ENCODE measurements at places on chromosomes 7 and 10.

- DNase-seq = no peak
Observed at GRCh38 chr7:20784388-20785156, 2.1 kb downstream of the SP8 start.

DNA sequence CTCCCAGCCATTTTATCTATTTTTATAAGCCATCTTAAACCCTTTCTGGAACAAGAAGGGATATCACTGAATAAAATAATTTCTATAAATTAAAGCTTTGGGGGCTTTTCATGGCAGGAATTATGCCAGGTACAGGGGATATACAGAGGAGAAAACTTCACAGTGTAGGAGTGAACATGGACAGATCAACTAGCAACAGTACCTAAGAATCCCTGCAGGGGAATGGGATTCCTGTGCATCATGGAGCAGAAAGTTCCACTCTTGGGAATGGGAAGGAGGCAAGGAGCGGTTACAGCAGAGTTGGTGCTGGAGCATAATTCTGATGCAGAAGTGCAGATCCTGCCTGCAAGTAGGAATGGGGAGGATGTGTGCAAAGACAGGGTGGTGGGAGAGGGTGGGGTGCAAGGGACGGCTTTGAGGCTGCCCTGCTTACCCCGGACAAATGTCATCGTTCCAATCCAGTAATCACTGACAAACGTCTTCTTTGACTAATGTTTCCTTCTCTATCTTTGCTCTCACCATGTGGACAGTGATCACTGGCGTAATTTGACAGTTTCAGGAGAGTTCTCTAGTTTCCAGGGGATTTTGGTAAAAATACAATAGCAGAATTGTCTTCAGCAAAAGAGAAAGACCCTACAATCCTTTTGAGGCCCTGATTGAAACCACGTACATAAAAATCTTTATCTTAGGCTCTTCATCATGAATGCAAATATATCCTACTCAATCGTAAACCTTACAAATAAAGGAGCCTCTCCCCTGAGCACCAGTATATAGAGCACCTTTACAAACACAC is 196.7 kb downstream of the HECW1 start:
- no peak for DNase-seq

- DNase-seq = no peak
Observed at GRCh38 chr7:41696323-41696916, 6.5 kb downstream of the INHBA start.

DNA sequence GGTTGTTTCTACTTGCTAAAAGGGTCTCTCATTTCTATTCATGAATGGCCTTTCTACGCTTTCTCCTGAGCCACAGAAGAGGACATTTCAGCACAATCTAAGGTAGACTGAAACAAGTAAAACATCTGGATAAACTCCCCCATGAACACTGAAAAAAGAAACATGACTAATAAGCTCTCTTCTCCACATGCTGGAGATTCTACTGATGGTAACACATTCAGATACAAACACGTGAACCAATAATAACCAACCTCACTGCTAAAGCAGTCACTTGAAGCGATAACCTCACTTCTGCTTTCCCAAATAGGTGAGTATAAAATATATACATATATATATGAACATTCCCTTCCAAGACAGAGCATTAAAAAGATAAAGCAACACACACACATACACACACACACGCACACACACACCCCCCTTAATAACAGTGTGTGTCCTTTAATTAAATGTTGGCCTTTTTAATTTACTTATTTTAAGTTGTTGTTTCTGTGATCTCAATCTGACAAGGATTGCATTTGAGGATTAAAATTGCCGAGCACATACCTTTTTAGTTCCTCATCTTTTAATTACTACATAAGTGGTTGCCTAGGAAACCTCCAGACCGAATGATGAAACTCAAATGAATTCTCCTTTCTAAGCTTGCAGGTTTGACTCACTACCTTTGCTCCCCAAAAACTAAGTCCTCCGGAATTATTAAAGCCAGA is 292.4 kb upstream of the KLF14 start:
- no peak for DNase-seq

DNA sequence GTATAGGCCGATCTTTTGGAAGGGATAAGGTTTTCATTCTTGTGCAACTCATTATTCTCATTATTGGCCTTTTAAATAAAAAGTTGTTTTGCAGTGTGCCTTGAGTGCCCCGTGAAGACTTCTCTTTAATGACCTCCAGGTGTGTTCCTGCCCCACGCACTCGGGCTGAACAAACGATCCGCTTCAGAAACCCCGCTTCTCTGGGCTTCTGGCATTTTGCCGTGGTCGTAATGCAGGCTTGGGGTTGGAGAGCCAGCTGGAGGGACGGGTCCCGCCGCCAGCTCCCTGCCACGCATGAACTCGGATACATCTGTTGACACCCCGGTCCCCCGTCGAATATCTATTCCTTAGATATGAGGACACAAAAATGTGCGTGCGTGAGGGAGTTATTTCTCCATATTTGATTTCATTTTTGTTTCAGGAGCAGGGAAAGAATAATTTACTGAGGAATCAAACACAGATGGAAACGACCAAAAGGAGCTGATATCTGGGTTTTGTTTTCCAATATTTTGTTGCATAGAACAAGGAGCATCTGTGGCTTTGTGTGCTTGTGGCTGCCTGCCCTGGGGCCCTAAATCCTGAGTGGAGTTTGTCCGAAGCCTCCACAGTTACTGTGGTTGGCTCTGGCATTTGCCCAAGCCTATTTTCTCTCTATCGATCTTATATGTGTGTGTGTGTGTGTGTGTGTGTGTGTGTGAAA is 17.0 kb upstream of the TTYH3 start:
- DNase-seq = peak; percentile 89

- DNase-seq = no peak
Observed at GRCh38 chr7:17463511-17464085, 165.1 kb downstream of the AHR start.

GRCh38 chr7:134419875-134420274 is 39.0 kb downstream of the AKR1B1 start:
- no peak for DNase-seq

DNA sequence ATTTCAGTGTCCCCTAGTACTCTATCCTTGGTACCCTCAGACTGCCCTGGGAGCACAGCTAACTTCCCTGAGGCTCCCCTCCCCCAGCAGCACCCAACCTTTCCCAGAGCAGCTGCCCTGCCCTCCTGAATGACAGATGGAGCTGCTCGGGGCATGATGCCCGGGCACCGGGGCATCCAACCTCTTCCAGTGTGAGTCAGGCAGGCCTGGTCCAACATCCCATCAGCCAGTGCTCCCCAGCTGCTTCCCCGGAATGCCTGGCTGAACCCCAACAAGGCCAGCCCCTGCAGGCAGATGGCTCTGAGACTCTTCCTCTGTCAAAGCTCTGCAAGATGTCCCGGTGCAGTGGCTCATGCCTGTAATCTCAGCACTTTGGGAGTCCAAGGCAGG is 11.9 kb upstream of the TSPAN15 start:
- DNase-seq = no peak

DNA sequence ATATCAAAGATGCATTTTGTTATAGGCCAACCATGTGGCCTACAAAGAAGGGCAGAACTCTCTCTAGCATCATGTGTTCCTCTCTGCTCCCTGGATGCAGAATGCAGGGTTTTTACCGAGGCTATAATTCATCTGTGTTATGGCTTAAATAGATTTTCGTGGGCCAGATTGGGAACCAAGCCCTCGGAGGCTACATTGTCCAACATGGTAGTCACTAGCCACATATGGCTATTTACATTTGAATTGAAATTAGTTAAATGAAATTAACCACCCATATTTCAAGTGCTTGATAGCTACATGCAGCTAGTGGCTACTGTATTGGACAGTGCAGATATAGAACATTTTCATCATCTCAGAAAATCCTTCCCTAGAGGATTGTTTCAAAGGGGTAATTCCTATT is 2.8 kb downstream of the PLCE1 start:
- no peak for DNase-seq

GRCh38 chr10:55449981-55450380 is 649.0 kb upstream of the PCDH15 start:
- no peak for DNase-seq

- no peak for DNase-seq
Observed at GRCh38 chr7:21641546-21641945, 98.7 kb downstream of the DNAH11 start.

- no peak for DNase-seq
Observed at GRCh38 chr10:45433716-45434469, 59.9 kb downstream of the ALOX5 start.

DNA sequence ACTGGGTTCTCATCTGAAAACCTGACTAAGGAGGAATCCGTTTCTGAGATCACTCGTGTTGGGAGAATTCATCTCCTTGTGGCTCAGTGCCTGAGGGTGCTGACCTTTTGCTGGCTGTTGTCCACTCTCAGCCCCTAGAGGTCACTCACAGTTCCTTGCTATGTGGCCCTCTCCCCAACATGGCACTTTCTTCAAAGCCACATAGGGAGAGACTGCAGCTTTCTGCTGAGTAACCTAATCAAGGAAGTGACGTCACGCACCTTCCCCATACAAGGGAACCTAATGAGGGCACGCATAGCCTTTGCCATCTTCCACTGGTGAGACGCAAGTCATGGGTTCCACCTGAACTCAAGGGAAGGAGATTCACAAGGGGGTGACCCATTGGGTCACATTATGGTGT is 23.2 kb downstream of the STEAP1B start:
- no peak for DNase-seq

DNA sequence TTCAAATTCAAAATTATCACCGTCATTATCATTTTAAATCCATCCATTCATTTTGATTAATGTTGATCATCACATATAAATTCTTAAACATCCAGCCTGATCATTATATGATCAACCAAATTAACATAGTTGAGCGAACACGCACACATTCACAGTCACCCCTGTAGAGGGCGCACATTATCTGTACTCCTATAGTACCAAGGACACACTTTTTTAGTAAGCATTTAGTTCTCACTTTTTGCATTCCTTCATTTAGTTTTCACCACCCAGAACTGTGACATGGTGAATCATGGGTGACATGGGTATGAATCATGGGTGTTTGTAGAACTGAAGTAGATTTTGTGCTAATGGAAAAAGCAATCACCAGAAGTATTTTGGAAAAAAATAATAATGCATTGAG is 26.0 kb upstream of the ZNF735 start:
- no peak for DNase-seq

DNA sequence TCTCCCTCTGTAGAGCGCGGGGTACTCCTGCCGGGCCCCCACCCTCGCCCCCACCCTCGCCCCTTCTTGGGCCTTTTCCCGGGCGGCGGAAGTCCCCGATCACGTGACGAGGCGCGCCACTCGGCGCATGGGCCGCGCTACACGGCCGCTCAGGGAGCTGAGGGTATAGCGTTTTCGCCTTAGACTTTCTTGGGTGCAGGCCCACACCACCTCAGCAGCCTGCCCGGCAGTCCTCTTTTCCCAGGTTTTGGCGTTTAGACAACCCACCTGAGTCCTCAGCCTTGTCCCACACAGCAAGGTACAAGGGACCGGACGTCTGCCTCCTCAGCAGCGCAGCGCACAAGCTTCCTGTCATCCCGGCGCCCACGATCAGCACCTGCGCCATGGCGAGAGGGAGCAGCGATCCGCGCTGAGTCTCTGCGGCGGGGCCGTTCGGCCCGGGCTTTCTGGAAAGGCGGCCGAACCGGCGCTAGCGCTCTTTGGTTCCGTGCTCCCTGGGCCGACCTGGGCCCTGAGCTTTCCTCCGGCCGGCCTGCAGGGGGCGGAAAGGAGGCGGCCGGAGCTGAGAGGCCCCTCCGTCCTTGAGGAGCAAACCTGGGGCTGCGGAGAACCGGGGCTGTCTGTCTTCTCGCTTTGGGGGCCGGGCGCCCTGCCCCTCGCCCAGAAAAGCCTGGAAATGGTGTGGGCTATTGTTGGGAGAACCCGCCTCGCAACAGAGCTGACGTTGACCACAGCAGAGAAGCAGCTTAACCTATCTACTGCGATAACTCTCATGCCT is at the start of gene RNLS:
TSS of gene RNLS (minus strand) at position 513 of the 778 bp plus-strand sequence.
- DNase-seq = no peak

DNA sequence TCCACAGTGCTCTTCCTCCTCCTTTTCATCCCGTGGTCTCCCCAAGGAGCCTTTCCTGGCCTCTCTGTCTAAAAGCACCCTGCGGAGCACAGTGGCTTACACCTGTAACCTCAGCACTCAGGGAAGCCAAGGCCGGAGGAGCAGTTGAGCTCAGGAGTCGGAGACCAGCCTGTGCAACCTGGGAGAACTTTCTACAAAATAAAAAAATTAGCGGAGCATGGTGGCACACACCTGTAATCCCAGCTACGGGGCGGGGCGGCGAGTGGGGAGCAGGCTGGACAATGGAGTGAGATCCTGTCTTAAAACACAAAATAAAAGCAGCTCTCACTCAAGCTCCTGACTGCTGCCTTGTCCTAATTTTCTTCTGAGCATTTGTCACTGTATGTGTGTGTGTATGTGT is 1.4 kb upstream of the COBL start:
- no peak for DNase-seq

DNA sequence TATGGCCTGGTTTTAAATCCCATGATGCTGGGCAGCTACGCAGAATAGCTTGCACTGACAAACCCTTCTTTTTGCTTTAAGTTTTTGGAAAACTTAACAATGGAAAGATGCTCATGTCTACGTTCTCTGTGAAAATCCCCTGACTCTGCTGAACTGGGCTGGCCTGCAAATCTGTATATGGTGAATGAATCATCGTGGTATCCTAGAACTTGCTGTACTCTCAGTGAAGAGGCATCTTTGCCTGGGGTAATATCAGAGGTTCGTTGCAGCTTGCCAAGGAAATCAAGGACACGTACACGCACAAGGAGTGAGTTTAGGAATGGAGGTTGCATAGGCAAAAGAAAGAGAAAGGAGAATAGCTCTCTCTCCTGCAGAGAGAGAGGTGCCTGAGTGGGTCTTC is 382.0 kb upstream of the ADARB2 start:
- no peak for DNase-seq

DNA sequence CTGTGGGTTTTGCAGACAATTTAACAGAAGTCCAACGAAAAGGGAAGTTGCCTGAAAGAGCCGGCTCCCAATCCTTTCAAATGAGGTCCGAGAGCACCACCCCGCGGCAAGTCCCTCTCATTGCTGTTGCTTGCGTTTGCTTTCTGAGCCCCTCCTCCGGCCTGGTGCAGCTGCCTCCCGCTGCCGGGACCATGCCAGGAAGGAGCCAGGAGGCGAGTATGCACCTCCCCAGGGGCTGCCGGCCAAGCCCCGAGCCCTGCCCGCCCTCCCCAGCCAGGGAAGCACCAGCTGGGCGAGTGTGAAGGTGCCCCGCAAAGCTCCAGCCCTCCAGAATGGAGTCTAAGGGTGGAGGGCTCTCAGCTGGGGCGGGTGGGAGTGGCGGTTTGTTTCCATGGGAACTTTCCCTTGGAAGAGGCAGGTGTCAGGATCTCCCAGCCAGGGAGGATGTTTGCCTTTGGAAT is 25.8 kb upstream of the PPP2R2D start:
- peak; percentile 78 for DNase-seq

DNA sequence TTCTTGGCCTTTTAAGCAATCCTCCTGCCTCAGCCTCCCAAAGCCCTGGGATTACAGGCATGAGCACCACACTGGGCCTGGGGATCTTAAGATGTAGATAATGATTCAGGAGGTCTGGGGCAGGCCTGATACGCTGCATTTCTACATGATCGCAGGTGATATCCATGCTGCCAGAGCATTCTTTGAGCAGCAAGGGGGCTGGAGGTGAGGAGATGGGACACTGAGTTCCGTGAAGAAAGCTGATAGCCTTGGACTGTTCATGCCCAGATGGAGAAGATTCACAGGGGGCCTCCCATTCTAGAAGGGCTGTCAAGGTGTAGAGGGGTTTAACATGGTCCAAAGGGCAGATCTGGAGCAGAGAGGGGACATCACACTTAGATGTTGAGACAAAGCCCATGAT is 480.3 kb downstream of the RPS24 start:
- DNase-seq = no peak

- DNase-seq = no peak
Observed at GRCh38 chr10:42734536-42734935, 48.1 kb upstream of the BMS1 start.

Measured in DMS79 treated with DMSO at 0.1 percent for 48 hours (cell line).